ENCODE measurements at places on chromosomes 16 and 17.

DNA sequence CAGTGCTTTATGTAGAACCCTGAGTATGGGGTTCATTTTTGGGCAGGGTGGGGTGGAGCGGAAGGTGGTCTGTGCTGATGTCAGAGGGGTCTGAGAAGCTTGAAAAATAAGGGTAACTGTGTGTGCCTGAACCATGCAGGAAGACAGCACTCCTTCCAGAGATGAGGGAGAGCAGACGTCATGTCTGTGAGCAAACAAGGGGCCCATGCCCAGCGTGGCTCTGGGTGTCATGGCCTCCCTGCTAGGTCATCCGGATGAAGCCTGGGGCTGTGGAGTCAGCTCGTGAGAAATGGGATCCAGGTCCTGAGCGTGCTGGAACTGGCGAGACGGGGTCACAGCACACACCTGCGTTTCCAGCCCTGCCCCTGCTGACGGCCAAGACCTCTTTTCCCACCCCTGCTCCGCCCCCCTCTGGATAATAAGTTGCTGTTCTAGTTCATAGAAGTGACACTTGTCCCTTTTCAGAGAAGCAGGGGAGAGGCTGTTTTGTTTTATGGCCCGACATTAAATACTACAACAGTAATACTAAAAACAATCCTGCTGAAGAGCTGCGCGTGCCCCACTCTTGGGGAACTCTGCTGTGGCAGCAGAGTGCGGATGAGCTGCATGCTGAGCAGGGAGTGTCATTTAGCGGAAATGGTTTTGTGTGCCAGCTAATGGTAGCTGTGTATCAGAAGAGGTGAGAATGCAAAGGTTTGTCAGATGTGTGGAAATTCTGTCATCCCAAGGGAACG is 92.6 kb downstream of the RPTOR start:
- no peak for DNase-seq

- no peak for DNase-seq
Measured at GRCh38 chr16:78235168-78235800, 135.8 kb downstream of the WWOX start.

GRCh38 chr17:82432017-82432416 is 13.6 kb upstream of the OGFOD3 start:
- no peak for DNase-seq

- no peak for DNase-seq
Measured at GRCh38 chr17:58294034-58294433, 13.3 kb upstream of the MPO start.

GRCh38 chr16:11583889-11584565 is 2.7 kb downstream of the LITAF start:
- no peak for DNase-seq

GRCh38 chr16:80664786-80665185 is 124.0 kb downstream of the DYNLRB2 start:
- no peak for DNase-seq

- DNase-seq, result no peak
Measured at GRCh38 chr16:57446531-57447185, 527 bp downstream of the CIAPIN1 start.

- no peak for DNase-seq
Measured at GRCh38 chr16:58652741-58653140, 23.1 kb upstream of the CNOT1 start.

- no peak for DNase-seq
Measured at GRCh38 chr17:16406742-16407674, 8.4 kb upstream of the TRPV2 start.

DNA sequence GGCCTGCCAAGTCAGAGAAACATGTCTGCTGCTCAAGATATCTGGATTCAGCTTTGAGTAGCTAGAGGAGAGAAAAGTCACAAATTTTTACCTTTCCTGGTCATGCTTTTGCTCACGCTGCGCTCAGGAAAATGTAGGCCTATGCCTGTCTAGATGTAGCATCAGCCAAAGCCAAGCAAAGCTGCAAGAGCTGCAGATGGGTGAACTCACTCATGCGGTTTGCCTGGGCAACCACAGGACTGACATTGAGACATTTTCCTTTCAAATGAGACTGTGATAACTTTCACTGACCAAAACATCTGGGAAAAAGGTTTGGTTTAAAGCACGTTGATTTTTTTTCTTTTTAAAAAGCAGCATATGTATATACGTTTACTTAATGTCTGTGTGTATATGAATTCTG is 34.0 kb upstream of the NAGLU start:
- no peak for DNase-seq

GRCh38 chr16:27924411-27925118 is 138.9 kb downstream of the GSG1L start:
- no peak for DNase-seq

DNA sequence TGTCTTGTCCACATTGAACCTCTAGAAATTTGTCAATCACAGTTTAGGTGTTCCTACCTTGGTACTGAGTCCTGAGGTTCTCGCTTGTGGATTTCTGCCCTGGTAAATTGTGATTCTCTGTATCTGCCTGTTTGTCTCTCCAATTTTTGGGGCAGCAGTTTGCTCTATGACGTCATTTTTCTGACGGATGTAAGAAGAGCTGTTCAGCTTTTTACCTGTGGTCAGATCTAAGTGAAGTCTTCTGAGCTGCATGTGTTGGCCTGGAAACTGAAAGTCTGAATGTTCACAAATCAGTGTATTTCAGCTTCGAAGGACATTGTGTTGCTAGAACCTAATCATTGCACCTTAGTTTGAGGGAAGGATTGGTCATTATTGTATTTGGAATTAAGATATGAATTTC is 63.4 kb downstream of the BCAS3 start:
- DNase-seq, result no peak

DNA sequence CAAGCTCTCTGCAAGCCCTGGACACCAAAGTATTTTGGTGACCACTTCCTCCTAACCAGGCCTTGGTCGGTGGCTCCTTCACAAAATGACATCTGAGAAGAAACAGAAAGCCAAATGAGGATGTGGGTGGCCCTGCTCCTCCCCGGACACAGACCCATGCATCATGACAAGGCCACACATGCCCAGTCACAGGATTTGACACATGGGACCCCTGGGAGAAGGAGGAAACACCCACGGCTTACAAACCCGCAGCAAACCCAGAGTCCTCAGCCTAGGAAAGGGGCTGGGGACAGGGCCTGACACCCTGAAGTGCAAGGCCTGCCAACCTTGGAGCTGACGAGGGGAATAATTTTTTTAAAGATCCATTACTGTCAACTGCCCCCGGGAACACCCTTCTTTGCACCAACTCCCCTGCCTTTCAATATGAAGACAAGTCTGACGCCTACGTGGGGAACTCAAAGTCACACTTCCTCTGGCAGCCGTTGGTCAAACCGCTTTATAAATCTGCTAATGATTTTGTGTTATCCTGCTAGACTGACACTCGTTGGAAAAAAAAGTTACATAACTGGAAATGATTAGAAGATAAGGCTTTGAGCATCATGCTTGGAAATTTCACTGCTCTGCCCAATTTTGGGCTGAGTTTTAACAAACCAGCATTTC is 41.3 kb downstream of the GAS7 start:
- DNase-seq, result no peak

- no peak for DNase-seq
Measured at GRCh38 chr16:3486506-3487215, 8.6 kb downstream of the C16orf90 start.
